ENCODE measurements at places on chromosomes 11 and 22. TPM values are rescaled to one million over a fixed set of nuclear protein-coding genes. Genes with fewer than 3 reads are reported as not detected.

GRCh38 chr22:30866216-30866615 is 102.4 kb downstream of the MORC2 start:
- no peak for ATAC-seq
- H3K27ac ChIP-seq = no peak overlapping the region
- H3K4me3 ChIP-seq = no peak overlapping the region
- H3K4me1 ChIP-seq = no peaks in the 10 kb centered on the region
- peaks cover 8% of the 10 kb centered on the region for H3K27me3 ChIP-seq
- no peaks in the 10 kb centered on the region for H3K36me3 ChIP-seq

- H3K4me3 ChIP-seq = no peak overlapping the region
- ATAC-seq = no peak
- H3K27me3 ChIP-seq = peaks cover 17% of the 10 kb centered on the region
- no peaks in the 10 kb centered on the region for H3K36me3 ChIP-seq
- H3K4me1 ChIP-seq = peaks cover 4% of the 10 kb centered on the region
These were observed 4.3 kb upstream of the EXPH5 start for GRCh38 chr11:108597736-108598355.

GRCh38 chr11:78940500-78941225 is 366.0 kb upstream of the NARS2 start:
- no peaks in the 10 kb centered on the region for H3K27me3 ChIP-seq
- H3K4me3 ChIP-seq = no peak overlapping the region
- H3K27ac ChIP-seq = no peak overlapping the region
- ATAC-seq = no peak
- no peaks in the 10 kb centered on the region for H3K36me3 ChIP-seq

GRCh38 chr11:36146437-36146836 is 142.8 kb downstream of the COMMD9 start:
- peaks cover 11% of the 10 kb centered on the region for H3K4me1 ChIP-seq
- H3K27ac ChIP-seq = no peak overlapping the region
- H3K4me3 ChIP-seq = no peak overlapping the region
- no peaks in the 10 kb centered on the region for H3K27me3 ChIP-seq
- no peak for ATAC-seq

Gene CHRNA10
- total RNA-seq = not detected

Gene APOBEC3H
- not detected for total RNA-seq

Gene MCM5
- total RNA-seq = 15.2 TPM

Measured in gastroesophageal sphincter (tissue), 4 donors.